A549 treated with CORT108297 at 1 μM for 4 hours (cell line): ENCODE measurements at places on chromosomes 3 and 15. TPM values are rescaled to one million over a fixed set of nuclear protein-coding genes. Genes with fewer than 3 reads are reported as not detected.

GHSR gene
- total RNA-seq, result not detected in 5 replicates

CD200R1 gene
- 0.03 to 0.14 TPM (median 0.08 TPM) in 5 replicates for total RNA-seq

THSD4 gene
- 19.4 to 27.7 TPM (median 23.0 TPM) in 5 replicates for total RNA-seq

ADGRG7 gene
- not detected in 5 replicates for total RNA-seq

DCP1A gene
- 6.3 to 7.9 TPM (median 6.8 TPM) in 5 replicates for total RNA-seq

ZIC1 gene
- total RNA-seq, result 0.06 to 0.20 TPM in 2 of 5 replicates, not detected in the others

GDPGP1 gene
- 4.2 to 5.6 TPM (median 4.8 TPM) in 5 replicates for total RNA-seq

RHOV gene
- total RNA-seq, result 4.2 to 6.7 TPM (median 6.0 TPM) in 5 replicates

CDHR4 gene
- 0.12 to 0.65 TPM (median 0.43 TPM) in 5 replicates for total RNA-seq

CHRNA5 gene
- 32.6 to 37.8 TPM (median 34.6 TPM) in 5 replicates for total RNA-seq

HESX1 gene
- 0.12 to 0.43 TPM (median 0.24 TPM) in 4 of 5 replicates, not detected in the other for total RNA-seq

GPR156 gene
- 0.25 to 0.54 TPM (median 0.46 TPM) in 5 replicates for total RNA-seq

SYNPR gene
- total RNA-seq, result not detected in 5 replicates

MCTP2 gene
- not detected in 5 replicates for total RNA-seq

ADAMTS7 gene
- total RNA-seq, result 3.6 to 6.3 TPM (median 5.3 TPM) in 5 replicates
